ENCODE measurements at places on chromosomes 5 and 9.
A peak's percentile ranks its signal among the peaks of the same experiment; 100 is the strongest.

DNA sequence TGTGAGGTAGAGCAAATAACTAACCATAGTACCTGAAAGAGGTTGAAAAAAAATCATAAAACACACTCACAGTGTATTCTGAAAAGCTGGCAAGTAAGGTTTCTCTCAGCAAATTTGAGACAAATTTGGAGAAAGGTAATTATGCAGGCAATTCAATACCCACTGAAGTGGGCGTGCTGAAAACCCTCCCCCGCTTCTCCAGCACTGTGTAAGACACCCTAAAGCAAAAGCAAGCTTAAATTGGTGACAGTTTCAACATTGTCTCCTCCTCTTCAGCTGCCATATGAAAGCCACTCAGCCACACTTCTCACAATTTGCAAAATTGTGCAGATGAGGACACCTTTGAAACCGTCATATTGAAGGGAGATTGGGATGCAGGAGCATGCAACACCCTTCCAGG is 322.3 kb upstream of the CDH6 start:
- no peak for DNase-seq

DNA sequence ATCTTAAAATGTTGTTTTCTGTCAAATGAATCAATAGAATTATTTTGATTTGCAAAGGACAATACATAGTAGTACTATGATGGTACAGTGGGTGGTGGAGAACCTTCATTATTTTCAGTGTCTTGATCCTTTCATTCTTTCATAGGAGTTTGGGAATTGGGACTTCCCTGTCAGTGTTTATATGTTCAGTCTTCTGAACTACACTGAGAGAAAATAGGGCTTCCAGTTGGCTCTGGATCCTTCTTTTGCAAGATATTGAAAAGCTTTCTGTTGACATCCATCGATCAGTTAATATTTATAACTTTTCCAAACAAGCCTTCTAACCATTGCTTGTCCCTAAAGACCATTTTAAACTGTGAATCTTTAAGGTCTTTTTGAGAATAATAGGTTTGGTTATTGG is 94.7 kb downstream of the XRCC4 start:
- no peak for DNase-seq

GRCh38 chr9:80062567-80062966 is 490.8 kb downstream of the TLE4 start:
- no peak for DNase-seq

- DNase-seq, result no peak
These were observed 119.2 kb downstream of the LPAR1 start for GRCh38 chr9:110919050-110919435.

GRCh38 chr5:151961557-151961956 is 36.9 kb upstream of the GLRA1 start:
- DNase-seq, result no peak

DNA sequence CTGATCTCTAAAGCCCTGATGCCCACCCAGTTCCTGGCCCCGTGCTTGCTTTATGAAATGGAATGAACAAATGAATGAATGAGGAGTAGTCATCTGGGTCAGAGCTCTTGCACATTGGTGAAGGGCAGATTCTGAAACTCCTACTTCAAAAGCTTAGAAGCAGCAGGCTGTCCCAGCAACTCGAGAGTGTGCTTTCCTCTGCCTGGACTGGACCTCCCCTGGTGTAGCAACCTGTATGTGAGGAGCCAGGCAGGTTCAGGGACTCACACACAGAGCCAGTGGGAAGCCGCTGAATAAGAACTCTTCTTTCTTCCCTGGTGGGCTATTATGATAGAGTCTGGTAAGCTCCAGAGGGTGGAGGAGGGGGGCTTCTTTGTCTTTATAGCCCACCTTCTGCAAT is 396.4 kb downstream of the CDK5RAP2 start:
- no peak for DNase-seq

DNA sequence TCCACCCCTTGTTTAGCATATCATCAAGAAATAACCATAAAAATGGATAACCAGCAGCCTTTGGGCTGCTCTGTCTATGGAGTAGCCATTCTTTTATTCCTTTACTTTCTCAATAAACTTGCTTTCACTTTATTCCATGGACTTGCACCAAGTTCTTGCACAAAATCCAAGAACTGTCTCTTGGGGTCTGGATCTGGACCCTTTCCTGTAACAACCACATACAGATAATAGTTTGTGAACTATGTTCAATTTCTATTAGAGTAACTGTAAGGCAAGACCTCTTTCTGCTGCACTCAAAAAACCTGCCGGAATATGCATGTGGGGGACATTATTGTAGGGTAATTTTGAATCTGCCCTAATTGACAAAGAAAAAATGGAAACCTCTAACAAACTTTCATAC is 66.9 kb upstream of the TMEM215 start:
- no peak for DNase-seq

DNA sequence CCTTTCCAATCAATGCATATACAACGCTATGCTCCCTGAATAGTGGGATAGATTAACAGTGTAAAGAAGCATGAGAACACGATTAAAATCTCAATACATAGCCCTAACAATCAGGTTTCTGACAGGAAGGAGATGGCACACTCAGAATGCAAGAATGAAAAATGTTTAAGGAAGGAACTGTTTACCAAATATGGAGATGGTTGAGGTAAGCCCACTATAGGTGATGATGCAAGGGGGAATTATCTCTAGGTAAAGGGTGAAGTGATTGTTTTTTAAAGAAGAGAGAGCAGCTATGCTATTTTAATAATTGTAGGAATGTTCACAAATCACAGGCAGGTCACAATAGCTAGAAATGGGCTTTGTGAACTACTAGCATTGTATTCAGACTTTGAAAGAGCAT is 302.4 kb downstream of the CHSY3 start:
- no peak for DNase-seq

DNA sequence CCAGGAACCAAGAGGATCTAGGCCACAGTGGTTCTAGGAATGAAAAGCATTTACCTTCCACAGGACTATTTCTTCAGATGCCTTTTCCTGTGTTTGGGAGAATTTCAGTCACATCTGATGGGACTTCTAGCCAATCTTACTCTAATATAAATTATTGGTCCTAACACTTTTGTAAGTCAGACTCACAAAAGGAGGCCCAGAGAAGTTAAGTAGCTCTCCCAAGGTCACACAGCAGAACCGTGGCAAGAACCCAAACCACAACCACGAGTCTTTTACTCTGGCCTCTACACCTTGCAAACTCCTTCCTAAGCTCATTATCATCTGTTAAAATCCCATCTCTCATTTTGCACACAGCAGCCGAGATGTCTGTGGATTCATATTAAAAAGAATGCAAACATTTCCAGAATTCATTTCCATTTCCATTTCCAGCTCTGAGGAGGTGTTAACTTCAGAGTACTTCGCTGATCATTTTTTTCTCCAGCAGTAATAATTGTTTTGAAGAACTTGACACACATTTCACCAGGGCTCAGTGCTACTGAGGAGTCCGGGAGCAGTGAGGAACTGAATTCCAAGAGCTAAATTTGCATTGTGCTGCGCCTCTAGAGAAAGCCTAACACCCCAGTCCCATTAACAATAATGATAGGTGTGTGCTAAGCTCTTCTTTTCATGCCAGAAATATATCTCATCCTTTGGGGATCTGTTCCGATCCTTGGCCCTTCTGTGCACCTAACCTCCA is 168.1 kb downstream of the SEMA6A start:
- no peak for DNase-seq

GRCh38 chr5:83022334-83022733 is 54.9 kb downstream of the TMEM167A start:
- DNase-seq, result no peak

GRCh38 chr5:126884269-126884819 is 107.4 kb downstream of the LMNB1 start:
- DNase-seq, result no peak

- no peak for DNase-seq
These were observed 17.2 kb upstream of the SPOCK1 start for GRCh38 chr5:137516251-137516797.

DNA sequence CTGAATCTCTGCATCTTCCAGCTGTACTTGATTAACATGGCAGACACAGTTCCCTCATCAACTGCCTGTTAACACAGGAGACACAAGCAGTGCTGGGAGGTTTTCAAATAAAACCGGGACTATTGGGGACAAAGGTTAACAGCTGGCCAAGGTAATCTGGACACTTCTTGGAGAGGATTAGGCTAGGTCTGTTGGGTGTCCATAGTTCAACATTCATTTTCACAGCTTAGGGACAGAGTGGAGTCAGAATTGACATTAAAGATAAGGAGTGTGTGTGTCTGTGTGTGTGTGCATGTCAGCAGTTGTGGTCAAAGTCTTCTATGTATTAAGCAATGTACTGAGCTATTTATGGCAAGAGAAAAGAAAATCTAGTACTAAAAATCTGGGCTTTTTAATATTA is 216.2 kb downstream of the MED10 start:
- no peak for DNase-seq

- no peak for DNase-seq
These were observed 107.3 kb upstream of the DPYSL3 start for GRCh38 chr5:147617191-147617606.

DNA sequence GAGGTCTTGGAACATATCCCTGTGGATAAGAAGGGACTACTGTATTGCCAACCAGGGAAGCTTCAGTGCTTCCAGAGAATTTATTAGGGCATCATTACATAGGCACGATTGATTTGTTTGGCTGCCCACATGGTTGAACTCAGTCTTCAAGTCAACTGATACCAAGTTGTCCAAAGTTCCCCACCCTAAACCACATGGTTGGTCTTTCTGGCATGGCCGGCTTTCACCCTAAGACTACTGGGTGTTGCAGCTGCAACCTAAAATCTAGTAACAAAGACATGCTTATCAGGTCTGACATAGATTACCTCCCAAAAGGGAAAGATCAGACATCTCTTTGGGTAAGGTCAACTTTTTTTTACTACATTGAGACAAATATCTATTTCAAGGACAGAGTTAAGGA is 37.0 kb downstream of the FAF2 start:
- no peak for DNase-seq

GRCh38 chr5:77945874-77946273 is 169.7 kb upstream of the TBCA start:
- DNase-seq, result no peak

GRCh38 chr5:45113726-45114125 is 305.0 kb downstream of the MRPS30 start:
- no peak for DNase-seq

- DNase-seq, result no peak
These were observed 26.3 kb downstream of the UBQLN1 start for GRCh38 chr9:83681490-83681889.

DNA sequence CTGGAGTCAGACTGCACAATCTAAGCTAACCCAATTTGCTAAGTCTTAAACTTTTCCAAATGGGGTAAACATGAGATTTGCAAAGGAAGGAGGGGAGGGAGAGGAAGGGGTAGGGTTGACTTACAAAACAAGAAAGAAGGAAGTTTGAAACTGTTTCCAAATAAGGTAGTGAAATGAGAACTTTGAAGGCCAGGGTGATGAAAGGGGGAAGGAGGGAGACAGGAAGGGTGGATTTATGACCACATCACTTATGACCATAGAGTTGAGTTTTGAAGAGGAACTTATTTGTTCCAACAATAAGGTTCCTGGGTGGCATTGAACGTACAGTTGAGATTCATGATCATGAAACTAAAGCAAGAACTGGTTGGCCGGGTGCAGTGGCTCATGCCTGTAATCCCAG is 72.5 kb upstream of the DAPK1 start:
- no peak for DNase-seq

- DNase-seq, result peak; percentile 25
These were observed 5.5 kb upstream of the SHB start for GRCh38 chr9:38074441-38074961.

DNA sequence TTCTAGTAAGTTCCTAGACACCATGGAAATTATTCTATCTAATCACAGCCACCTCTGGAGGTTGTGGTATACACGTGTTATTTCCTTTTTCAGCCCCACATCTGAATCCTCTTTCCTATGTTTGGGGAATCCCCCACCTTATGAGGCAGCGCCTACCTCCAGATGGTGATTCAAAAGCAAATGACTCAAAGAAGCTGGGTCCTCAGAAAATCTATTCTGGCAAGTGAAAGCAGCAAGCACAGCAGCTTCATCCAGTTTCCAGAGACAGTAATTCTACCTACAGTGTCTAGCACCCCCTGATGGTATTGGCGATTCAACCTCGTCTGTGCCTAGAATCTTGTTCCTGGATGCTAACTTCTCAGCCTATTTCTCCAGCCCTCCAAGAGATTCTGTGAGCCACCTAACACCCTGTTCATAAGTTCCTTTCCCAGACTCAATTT is 43.0 kb downstream of the STRBP start:
- DNase-seq, result peak; percentile 82

GRCh38 chr9:38339087-38339486 is 53.4 kb upstream of the ALDH1B1 start:
- peak; percentile 30 for DNase-seq

- peak; percentile 66 for DNase-seq
These were observed 762 bp downstream of the CACNA1B start for GRCh38 chr9:137878146-137878941.

GRCh38 chr5:75023368-75024159 is 28.8 kb downstream of the GCNT4 start:
- DNase-seq, result no peak

Measured in activated effector memory CD4-positive, alpha-beta T cell treated with anti-CD3 and anti-CD28 coated beads, Interleukin-2, amount 50 U/mL, for 16 hours (primary cell).